A549 treated with CORT108297 at 1 μM for 4 hours (cell line): ENCODE measurements at places on chromosomes 3 and 15. TPM values are rescaled to one million over a fixed set of nuclear protein-coding genes. Genes with fewer than 3 reads are reported as not detected.

Gene CGNL1
- 1.1 to 1.4 TPM (median 1.3 TPM) in 5 replicates for total RNA-seq

Gene CLEC3B
- not detected in 5 replicates for total RNA-seq

Gene SHC4
- total RNA-seq, result 0.83 to 1.5 TPM (median 0.89 TPM) in 5 replicates

Gene MOBP
- 0.06 to 0.07 TPM in 2 of 5 replicates, not detected in the others for total RNA-seq

Gene ANKRD34C
- total RNA-seq, result not detected in 5 replicates

Gene LRRC15
- total RNA-seq, result 0.10 to 0.17 TPM (median 0.17 TPM) in 5 replicates

Gene DNASE1L3
- total RNA-seq, result 0.06 to 0.28 TPM in 2 of 5 replicates, not detected in the others

Gene TIGIT
- not detected in 5 replicates for total RNA-seq

Gene PDCD7
- 25.5 to 27.7 TPM (median 26.8 TPM) in 5 replicates for total RNA-seq

Gene RASGRF1
- total RNA-seq, result 0.23 to 0.43 TPM (median 0.33 TPM) in 5 replicates

Gene ALDH1A3
- 18.2 to 20.2 TPM (median 19.5 TPM) in 5 replicates for total RNA-seq
